ENCODE measurements at places on chromosomes 4 and X. TPM values are rescaled to one million over a fixed set of nuclear protein-coding genes. Genes with fewer than 3 reads are reported as not detected.

The LIMCH1 gene
- total RNA-seq, result 175 TPM

The ARL13A gene
- not detected for total RNA-seq

The C4orf50 gene
- total RNA-seq, result 17.0 TPM

The FREM3 gene
- 0.16 TPM for total RNA-seq

The PDLIM3 gene
- total RNA-seq, result 18.2 TPM

The TBX22 gene
- total RNA-seq, result not detected

The SLC49A3 gene
- 0.62 TPM for total RNA-seq

The FAM184B gene
- 3.6 TPM for total RNA-seq

The MAGEB2 gene
- not detected for total RNA-seq

The ATP1B4 gene
- under 0.01 TPM for total RNA-seq

The C4orf17 gene
- total RNA-seq, result not detected

The NUP62CL gene
- 0.16 TPM for total RNA-seq

The TCEAL6 gene
- 6.7 TPM for total RNA-seq

The PCDH10 gene
- 43.8 TPM for total RNA-seq
